Neural progenitor cell (in vitro differentiated cells): ENCODE measurements at places on chromosomes 11 and 22. TPM values are rescaled to one million over a fixed set of nuclear protein-coding genes. Genes with fewer than 3 reads are reported as not detected.

The MLC1 gene
- total RNA-seq: not detected in 2 replicates

- DNase-seq: no peak
Observed at GRCh38 chr11:61910187-61911127, 6.9 kb downstream of the RAB3IL1 start.

DNA sequence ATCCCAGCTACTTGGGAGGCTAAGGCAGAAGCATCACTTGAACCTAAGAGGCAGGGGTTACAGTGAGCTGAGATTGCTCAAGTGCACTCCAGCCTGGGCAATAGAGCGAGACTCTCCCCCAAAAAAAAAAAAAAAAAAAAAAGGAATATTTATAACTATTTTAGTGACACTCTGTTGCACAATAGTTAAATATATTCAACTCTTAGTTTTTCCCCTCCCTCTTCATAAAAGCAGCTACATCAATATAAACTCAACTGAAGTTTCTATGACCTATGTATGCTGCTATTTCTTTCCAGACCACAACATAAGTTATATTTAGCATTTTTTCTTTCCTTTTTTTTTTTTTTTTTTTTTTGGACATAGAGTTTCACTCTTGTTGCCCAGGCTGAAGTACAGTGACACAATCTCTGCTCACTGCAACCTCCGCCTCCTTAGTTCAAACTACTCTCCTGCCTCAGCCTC is 19.2 kb downstream of the CELF1 start:
- no peak for DNase-seq

DNA sequence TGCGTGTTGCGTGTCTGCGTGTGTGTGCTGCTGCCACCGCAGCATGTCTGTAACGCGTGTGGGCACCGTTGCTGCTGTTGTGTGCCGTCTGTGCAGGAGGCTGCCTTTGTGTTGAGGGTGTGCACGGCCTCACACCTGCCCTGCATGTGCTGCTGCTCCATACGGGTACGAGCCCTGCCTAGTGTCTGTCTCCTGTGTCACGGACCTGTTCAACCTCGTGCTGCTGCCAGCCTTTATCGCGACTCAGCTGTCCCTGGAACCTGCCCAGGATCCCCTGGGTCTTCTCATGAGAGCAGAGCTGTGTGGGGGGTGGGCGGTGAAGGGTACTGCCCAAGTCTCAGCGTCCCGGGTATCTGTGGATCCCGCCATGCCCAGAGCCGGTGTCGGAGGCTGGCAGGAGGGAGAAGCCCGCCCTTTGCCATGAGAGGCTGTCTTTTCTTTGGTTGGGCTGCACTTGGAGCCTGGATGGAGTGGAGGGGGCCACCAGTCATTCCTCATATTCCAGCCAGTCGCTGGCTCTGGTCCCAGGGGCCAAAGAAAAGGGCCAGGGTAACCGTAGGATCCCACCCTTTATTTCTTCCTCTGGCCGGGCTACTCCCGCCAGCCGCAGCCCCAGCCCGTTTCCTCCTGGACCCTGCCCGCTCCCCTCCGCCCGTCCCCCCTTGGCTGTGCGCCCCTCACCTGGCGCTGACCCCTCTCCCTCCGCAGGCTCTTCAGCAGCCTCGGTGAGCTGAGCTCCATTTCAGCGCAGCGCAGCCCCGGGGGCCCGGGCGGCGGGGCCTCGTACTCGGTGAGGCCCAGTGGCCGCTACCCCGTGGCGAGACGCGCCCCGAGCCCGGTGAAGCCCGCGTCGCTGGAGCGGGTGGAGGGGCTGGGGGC is 7.8 kb upstream of the ACR start:
- DNase-seq: no peak

The C22orf42 gene
- total RNA-seq: 0.50 TPM in 1 of 2 replicates, not detected in the other

The DNAJB7 gene
- total RNA-seq: not detected in 2 replicates

The CELSR1 gene
- total RNA-seq: 12.3 and 18.0 TPM in 2 replicates

DNA sequence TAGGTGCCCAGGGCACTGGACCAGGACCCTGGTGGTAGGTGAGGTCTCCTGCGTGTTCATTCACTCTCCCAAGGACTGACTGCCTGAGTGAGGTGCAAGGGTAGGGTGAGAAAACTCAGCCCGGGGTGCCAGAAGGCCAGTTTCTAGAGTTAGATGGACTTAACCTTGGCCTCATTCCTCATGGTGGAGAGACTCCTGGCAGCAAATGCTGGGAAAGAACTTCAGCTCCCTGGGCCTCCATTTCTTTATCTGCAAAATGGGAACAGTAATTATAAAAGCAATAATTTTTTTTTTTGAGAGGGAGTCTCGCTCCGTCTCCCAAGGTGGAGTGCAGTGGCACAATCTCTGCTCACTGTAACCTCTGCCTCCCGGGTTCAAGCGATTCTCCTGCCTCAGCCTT is 47.7 kb downstream of the TRIOBP start:
- no peak for DNase-seq

- peak; percentile 70 for DNase-seq
Observed at GRCh38 chr22:38046070-38046748, 11.0 kb upstream of the PICK1 start.

- peak; percentile 67 for DNase-seq
Observed at GRCh38 chr11:61955422-61956135, 5.4 kb downstream of the BEST1 start.

The FAM227A gene
- total RNA-seq: 17.8 and 32.7 TPM in 2 replicates

The LMO2 gene
- total RNA-seq: 0.92 and 2.0 TPM in 2 replicates

GRCh38 chr11:30342736-30343166 is 19.8 kb downstream of the ARL14EP start:
- DNase-seq: no peak

The FXYD2 gene
- total RNA-seq: 1.7 and 1.9 TPM in 2 replicates

DNA sequence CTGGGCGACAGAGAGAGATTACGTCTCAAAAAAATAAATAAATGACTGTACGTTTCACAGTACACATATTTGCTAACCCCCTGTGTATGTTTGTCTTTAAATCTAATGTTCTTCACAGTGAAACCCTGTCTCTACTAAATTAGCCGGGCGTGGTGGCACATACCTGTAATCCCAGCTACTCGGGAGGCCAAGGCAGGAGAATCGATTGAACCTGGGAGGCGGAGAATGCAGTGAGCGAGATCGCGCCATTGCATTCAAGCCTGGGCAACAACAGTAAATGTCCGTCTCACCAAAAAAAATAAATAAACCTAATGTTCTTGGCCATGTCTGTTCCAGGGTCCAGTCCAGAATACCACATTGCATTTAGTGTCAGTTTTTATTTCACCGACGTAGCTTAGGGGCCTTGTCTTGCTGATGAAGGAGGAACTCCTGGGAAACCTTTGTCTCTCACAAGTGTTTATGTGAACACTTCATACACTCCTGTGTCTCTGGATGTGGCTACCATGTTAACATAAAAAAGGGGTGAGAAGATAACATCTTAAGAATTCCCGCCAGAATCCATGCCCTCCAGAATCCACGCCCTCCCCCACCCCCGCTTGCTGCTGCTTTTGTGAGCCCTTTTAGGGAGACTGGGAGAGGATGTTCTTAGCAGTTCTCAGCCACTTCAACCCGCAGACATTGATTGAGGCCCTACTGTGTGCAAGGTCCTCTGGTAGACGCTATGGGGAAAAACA is 5.0 kb upstream of the SERHL2 start:
- no peak for DNase-seq

DNA sequence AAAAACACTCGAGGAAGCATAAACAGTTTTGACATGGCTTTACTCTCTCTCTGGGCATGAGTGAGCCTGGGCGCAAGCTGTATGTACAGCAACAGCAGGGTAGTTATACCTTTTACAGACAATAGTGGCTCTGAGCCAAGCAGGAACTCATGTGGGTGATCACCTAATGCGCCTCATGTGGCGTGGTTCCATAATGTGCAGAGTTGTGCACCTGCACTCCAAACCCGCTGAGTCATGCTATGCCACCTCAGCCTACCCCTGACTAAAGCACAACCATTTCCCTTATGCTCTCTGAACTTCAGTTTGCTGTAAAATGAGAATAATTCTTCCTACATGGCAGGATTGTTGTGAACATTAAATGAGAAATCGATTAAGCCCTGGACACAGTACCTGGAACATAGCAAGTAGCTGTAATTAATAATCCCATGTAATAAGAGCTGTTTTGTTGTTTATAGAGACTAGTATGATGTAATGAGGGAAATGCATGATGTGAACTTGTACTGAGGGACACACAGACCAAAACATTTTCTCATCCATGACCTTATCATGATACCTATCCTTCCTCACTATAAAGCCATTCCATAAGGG is 71.6 kb downstream of the CCDC34 start:
- peak; percentile 21 for DNase-seq
